ENCODE measurements at places on chromosomes 12 and 14. TPM values are rescaled to one million over a fixed set of nuclear protein-coding genes. Genes with fewer than 3 reads are reported as not detected.

GRCh38 chr14:53452005-53452673 lies 299.0 kb upstream of the DDHD1 start:
- no peak for DNase-seq

DNA sequence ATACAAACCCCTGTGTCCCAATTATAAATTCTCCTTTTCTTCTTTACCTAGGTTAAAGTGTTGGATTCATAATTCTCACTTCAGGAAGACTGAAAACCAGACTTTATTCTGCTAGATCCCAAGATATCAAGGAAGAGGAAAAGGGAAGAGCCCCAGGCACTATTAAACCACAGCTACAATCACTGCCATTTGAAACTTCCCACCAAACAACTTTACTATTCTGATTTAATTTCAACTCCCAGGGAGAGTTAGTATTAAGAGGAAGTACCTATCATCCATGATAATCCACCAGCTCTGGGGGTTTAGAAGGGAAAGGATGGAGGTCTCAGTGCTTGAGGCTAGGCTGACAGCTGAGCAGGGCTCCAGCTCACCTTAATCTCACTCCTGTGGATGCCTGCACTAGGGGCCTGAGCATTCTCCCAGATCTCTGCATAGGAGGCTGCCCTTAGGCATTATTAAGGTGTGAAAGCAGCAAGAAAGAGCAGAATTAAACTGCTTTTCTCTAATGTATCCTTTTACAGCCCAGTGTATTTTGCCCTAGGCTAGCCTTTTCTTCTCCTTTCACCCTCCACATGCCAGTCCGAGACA lies 52.9 kb downstream of the MYF5 start:
- no peak for DNase-seq

DNA sequence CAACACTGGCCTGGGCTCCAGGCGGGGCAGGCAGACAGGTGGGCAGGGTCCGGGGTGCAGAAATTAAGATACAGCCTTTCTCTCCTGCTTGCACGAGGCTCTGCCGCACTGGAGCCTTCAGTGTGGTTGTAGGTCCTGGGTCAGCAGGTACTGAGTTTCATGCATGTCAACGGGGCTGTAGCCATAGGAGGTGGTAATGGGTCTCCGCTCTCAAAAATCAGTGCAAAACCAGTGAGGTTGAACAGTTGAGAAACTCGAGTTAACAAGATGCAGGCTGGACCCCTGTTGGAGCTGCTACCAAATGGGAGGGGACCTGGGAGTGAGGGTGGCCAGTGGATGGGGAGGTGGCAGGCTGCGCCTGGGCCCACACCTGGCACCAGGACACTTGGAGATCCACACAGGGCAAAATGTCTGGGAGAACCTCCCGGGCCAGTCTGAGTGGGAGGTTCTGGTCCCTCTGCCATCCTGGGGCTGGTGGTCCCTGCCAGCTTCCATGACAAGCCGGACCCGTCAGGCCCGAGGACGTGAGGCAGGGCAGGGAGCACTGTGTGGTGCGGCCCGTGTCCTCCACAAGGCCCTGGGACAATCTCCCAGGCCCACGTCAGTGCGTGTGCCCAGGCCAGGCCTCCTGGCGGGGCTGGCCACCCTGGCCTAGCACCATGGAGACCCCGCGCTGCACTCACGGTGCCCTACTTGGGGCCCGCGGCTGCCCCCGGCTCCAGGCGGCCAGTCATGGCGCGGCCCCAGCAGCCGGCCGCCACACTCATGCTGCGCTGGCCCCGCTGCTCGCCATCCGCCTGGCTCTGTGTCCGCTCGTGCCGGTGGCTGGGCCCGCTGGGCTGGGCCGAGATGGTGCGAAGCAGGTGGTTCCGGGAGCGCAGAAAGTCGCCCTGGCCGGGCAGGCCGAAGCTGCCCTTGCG lies 5.1 kb downstream of the ARL6IP4 start:
- DNase-seq, result no peak

DNA sequence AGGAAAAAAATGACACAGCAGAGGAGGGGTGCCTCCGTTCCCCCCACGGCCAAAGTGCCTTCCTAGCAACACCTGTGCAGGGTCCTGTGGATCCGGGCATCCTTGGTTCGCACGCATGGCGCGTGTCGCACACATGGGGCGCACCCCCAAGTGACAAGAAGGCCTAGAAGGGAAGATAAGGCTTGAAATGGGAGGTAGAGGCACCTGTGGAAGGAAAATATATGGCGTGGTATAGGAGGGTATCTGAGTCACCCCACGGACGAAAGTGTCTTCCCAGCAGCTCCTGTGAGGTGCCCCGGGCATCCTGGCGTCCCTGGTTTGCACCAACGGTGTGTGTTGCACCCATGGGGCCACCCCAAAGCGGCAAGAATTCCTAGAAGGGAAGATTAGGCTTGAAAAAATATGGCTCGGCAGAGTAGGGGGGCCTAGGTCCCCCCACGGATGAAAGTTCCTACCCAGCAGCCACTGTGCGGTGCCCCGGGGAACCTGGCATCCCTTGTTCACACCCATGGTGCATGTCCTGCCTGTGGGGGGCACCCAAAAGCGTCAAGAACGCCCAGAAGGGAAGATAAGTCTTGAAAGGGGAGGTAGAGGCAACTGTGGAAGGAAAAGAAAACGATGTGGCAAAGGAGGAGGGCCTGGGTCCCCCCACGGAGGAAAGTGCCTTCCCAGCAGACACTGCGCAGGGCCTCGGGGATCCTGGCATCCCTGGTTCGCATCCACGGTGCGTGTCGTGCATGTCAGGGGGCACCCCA lies 280.0 kb downstream of the ALG10 start:
- no peak for DNase-seq

- no peak for DNase-seq
Observed at GRCh38 chr12:68225576-68226476, at the start of gene IL26. Gene IL26, minus strand, starts transcription at chr12:68225810. Its CDS starts 54 bp downstream, at chr12:68225756.

- no peak for DNase-seq
Observed at GRCh38 chr14:61584331-61584741, 111.0 kb upstream of the HIF1A start.

GRCh38 chr14:68593806-68594536 lies 198.9 kb downstream of the ZFP36L1 start:
- no peak for DNase-seq

GRCh38 chr12:129973236-129973961 lies 69.6 kb upstream of the TMEM132D start:
- DNase-seq, result no peak

WNT1 gene
- total RNA-seq, result not detected

RNASE4 gene
- total RNA-seq, result 0.63 TPM

RAD9B gene
- not detected for total RNA-seq

HOXC5 gene
- not detected for total RNA-seq

ADAM21 gene
- not detected for total RNA-seq

MDGA2 gene
- total RNA-seq, result not detected

LBHD2 gene
- 0.82 TPM for total RNA-seq

CIROP gene
- not detected for total RNA-seq

All from SJSA1 (cell line).